Gastrocnemius medialis (tissue), 4 donors: ENCODE measurements at places on chromosomes 1 and 21. TPM values are rescaled to one million over a fixed set of nuclear protein-coding genes. Genes with fewer than 3 reads are reported as not detected.
A peak's percentile ranks its signal among the peaks of the same experiment; 100 is the strongest.

GRCh38 chr1:222772996-222773379 lies 36.0 kb downstream of the FAM177B start:
- no peaks in the 10 kb centered on the region for H3K4me1 ChIP-seq
- DNase-seq, result no peak
- no peaks in the 10 kb centered on the region for H3K36me3 ChIP-seq
- peak overlapping the region; percentile 14 for H3K27ac ChIP-seq
- H3K27me3 ChIP-seq, result no peaks in the 10 kb centered on the region

DNA sequence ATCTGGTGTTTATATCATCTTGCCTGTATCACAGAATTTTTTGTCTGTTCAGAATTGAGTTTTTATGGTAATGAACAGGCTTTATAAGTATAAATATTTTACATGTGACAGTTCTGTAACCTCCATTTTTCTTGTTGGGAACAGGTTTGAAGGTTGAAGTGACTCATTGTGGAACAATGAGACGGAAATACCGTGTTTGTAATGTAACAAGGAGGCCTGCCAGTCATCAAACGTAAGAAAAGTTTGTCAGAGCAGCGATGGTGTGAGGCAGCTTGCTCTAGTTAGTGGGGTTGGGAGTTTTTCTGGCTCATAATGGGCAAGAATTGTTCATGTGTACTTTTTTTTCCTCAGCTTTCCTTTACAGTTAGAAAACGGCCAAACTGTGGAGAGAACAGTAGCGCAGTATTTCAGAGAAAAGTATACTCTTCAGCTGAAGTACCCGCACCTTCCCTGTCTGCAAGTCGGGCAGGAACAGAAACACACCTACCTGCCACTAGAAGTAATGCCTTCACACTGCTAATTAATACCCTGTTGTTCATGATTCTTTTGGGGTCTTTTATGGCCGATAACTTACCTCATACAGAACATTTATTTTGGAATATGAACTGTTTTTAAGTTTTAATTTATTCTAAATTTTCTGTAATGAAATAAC lies 75.2 kb upstream of the TEKT2 start:
- no peaks in the 10 kb centered on the region for H3K27me3 ChIP-seq
- H3K4me3 ChIP-seq, result no peak overlapping the region
- no peak overlapping the region for H3K27ac ChIP-seq

DNA sequence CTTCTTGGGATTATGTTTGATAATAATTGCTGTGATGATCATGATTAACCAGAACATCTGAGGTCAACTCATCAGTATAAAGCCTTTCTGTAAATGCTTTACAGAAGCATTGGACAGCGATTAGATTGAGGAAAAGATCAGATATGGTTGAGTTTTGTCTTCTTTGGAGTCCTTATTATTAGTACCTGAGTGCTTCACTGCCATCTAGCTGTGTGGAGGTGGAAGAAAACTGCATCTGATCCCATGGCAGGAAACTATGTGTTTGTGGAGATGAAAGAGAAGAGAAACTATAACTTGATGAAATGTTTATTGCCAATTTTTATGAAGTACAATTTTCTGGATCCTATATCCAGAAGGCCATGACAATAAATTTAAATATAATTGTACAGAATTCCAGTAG lies 11.4 kb downstream of the FLG2 start:
- DNase-seq, result no peak
- no peaks in the 10 kb centered on the region for H3K36me3 ChIP-seq
- H3K27me3 ChIP-seq, result no peaks in the 10 kb centered on the region

GRCh38 chr1:224828691-224829090 lies 100.8 kb upstream of the DNAH14 start:
- no peak overlapping the region for H3K4me3 ChIP-seq
- H3K36me3 ChIP-seq, result no peaks in the 10 kb centered on the region
- no peak overlapping the region for H3K27ac ChIP-seq
- no peak for DNase-seq

DNA sequence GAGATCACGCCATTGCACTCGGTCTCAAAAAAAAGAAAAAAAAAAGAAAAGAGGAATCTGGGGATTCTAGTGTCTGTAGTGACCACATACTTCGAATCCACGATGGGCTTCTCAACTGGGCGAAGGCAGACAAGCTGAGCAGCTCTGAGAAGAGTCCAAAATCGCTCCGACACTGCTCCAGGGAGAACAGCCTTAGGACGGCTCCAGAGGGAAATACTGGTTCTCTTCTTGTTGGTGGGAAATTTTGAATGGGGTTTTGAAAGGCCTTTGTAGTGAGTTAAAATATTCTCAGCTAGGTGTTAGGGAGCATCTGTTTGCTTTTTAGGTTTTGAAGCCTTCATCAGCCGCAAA lies 18.3 kb upstream of the HJV start:
- H3K4me3 ChIP-seq, result peak overlapping the region; percentile 75
- no peaks in the 10 kb centered on the region for H3K36me3 ChIP-seq
- DNase-seq, result no peak

DNA sequence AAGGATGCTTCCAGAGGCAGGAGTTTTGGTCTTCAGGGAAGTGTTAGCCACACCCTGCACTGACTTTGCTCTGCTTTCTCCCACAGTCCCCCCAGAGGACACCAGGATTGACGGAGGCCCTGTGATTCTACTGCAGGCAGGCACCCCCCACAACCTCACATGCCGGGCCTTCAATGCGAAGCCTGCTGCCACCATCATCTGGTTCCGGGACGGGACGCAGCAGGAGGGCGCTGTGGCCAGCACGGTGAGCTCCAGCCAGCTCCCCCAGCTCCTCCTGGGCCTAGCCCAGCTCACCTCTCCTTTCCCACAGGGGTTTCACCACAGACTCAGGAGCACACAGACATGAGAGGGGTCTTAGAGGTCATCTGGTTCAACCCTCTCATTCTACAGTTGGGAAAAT lies 90.9 kb downstream of the KIRREL1 start:
- no peak for DNase-seq
- no peaks in the 10 kb centered on the region for H3K4me1 ChIP-seq
- H3K27me3 ChIP-seq, result no peaks in the 10 kb centered on the region
- no peak overlapping the region for H3K4me3 ChIP-seq
- H3K27ac ChIP-seq, result no peak overlapping the region

DNA sequence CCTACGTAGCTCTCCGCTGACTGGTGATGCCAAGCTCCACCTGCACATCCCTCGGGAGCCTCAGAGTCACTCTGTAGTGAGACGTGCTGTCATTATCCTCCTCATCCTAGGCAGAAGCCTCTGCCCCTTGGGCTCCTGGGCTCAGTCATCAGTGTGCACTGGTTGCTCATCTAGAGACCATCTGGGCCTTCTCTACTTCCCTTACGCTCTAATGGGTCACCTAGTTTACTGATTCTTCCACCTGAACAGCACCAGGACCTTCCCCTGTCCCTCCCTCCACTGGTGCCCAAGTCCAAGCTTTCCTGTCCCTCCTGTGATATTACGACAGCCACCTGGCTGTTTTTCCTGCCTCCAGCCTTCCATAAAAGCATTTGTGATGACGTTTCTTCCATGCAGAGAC lies 136.1 kb upstream of the ERRFI1 start:
- no peaks in the 10 kb centered on the region for H3K36me3 ChIP-seq
- DNase-seq, result no peak
- no peak overlapping the region for H3K27ac ChIP-seq
- no peaks in the 10 kb centered on the region for H3K27me3 ChIP-seq

DNA sequence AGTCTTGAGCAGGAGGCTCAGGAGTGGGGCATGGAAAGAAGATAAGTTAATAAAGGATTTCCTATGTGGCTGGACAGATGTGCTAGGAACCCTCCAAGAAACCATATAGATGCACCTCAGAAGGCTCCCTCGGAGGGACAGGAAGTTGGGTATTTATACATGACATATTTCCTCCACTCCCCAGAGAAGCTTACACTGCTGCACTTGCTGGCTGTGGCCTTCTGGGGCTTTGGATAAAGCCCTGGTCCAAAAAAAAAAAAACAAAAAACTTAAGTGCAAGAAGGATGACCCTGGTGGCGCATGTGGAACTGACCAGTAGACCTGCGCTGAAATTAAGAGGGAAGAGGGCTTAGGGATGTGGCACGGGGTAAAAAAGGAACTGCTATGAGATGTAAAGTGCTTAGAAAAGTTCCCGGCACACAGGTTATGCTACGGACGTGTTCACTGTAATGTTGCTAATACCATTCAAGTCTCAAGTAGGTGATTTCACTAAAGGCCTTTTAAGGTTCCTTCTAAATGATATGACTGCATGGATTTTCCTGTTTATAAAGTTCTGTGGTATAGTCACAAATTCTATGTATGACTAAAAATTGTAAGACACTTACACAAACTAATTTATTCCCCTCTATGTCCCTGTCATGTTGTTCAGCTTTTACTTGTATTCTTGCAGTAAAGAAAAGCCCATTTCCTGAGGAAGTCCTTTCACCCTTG lies 253.6 kb downstream of the HMCN1 start:
- H3K4me1 ChIP-seq, result no peaks in the 10 kb centered on the region
- no peak overlapping the region for H3K4me3 ChIP-seq
- DNase-seq, result no peak

DNA sequence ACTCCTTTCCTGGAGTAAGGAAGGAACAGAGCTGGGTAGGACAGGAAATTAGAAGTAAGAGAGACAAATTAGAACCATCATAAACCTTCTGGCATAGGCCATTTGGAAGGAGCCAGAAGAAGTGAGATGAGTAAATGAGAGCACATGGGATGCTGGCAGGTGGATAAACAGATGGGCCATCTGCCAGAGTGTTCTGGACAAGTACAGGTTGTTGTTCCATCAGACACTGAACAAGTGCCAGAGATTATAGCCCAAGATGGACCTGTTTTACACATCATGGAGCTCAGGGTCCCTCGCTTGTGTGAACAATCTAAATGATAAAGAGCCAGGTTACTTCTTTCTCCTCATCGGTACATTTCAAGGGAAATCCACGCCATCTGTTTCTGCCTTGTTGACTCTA lies 200.3 kb downstream of the HHIPL2 start:
- no peaks in the 10 kb centered on the region for H3K27me3 ChIP-seq
- no peak for DNase-seq
- no peak overlapping the region for H3K4me3 ChIP-seq
- H3K4me1 ChIP-seq, result no peaks in the 10 kb centered on the region

DNA sequence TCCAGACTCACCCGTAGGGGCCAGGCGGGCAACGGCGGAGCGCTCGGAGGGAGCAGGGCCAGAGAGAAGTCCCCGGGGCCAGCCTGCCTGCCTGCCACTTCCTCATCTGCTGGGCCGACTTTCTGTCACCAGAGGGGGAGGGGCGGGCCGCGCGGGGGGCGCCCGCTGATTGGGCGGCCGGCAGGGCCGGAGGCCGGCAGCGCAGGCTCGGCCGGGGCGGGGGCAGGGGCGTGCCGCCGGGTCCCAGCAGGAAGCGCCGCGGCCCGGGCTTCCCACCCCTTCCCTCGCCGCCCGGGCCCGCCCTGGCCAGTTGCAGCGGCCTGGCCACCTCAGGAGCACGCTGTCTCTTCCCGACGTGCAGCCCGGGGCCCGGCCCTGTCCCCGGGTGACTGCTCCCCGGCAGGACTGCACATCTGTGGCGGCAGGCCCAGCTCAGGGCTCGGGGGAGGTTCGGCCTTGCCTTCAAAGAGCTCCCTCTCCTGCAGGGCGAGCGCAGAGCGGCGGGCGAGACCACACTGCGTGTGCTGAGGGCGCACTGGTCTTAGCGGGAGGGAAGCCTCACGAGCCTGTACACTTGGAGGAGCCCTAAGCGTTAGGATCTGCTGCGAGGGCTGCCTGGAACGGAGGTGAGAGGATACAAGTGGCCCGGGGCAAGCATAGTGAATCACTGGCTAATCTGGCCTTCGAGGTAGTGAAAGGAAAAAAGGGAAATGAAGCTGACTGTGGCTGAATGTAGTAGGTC lies at the start of gene ELOVL1:
TSS of gene ELOVL1 (minus strand) at position 108 of the 742 bp plus-strand sequence. CDS start 2,402 bp downstream, outside the sequence.
- peak; percentile 80 for DNase-seq
- peaks cover 25% of the 10 kb centered on the region for H3K36me3 ChIP-seq
- peak within 1 kb of the TSS; percentile 89 for H3K27ac ChIP-seq
- peaks cover 24% of the 10 kb centered on the region for H3K4me1 ChIP-seq

DNA sequence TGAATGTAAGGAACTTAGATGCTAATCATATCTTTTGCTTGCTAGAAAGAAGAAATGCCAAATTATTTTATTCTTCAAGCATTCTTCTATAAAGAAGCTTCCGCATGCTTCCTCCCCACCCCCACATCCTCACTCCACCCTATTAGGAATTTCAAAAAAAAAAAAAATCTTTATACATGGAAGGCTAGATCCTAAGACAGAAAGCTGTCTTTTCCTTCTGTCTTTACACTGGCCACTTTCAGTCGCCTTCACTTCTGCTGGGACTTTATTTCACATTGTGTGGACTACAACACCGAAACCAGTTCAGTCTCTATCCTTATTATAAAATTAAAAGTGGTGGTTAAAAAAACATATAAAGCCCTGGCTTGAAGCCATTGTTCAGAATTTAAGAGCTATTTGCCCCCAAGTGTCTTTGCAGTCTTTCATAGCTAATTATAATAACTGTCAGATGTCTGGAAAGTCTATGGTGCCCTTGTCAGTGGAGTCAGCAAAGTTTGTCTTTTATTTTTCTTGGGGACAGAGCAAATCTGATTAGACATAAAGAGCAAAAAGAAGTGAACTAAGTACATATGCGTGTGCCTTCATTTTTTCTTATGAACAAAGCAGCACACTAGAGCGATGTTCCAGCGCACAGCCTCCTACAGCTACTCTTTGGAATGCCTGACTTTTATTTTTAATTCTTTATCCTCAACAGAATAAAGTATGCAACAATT lies 297.7 kb downstream of the PTPRC start:
- no peak for DNase-seq
- peak overlapping the region; percentile 61 for H3K27ac ChIP-seq
- H3K4me1 ChIP-seq, result peaks cover 9% of the 10 kb centered on the region
- peak overlapping the region; percentile 59 for H3K4me3 ChIP-seq
- H3K27me3 ChIP-seq, result no peaks in the 10 kb centered on the region

DNA sequence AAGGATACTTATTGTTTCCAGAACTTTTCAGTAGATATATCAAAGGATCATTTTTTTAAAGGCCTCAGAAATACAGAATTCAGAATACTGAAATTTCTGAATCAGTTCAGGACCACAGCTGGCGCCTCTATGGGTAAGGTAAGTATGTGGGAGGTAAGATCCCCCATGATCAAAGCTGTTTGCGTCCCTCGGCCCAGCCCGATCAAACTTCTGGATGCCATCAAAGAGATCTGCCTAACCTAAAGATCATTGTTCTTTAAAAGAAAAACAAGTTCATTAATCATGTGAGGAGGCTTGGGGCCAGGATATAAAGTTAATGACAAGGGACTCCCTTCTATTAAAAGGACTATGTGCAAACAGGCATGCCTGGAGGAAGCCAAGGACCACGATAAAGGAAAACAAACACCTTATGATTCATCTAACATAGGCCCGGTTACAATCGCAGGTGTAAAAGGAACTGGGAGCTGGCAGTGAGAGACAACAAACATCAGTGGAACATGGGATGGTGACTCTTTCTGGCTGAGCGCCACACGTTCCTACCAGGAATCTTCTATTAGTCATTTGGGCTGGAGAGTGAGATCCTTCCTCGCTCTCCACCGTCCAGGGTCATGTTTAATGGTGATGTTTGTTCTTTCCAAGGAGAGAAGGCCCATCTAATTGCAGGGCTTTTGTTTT lies 2.8 kb upstream of the BACE2 start:
- peak; percentile 30 for DNase-seq
- H3K27me3 ChIP-seq, result no peaks in the 10 kb centered on the region
- peaks cover 7% of the 10 kb centered on the region for H3K4me1 ChIP-seq
- no peaks in the 10 kb centered on the region for H3K36me3 ChIP-seq

The RNU1-2 gene
- total RNA-seq, result under 0.01 TPM

The CFHR2 gene
- not detected for total RNA-seq

The C1orf198 gene
- total RNA-seq, result 312 TPM

The PLK3 gene
- total RNA-seq, result 1.6 TPM

The KIF14 gene
- total RNA-seq, result 0.05 TPM

The IL19 gene
- not detected for total RNA-seq

The PDPN gene
- total RNA-seq, result 9.8 TPM
